ENCODE measurements at places on chromosomes 2 and 18.

DNA sequence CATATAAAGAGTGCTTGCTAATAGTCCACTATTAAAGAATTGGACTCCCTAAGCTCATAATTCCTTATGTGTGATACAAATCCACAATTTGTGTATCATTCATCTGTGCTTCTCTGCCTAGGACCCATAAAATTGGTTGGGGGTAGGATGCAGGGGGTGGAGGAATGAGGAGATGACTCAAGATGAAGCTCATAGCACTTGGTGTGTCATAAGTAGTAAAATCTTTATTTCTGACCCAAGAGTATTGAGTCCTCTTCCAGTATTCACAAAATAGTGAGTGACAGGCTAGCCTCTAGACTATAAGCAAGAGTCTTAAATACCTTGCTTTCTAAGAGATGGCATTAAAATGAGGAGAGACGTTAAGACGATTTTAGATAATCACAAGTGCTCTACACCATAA lies 390.9 kb upstream of the CDH19 start:
- no peak for DNase-seq

- DNase-seq: no peak
These were observed 65.1 kb upstream of the COL3A1 start for GRCh38 chr2:188909036-188909435.

GRCh38 chr2:36459725-36460137 lies 104.2 kb downstream of the CRIM1 start:
- no peak for DNase-seq

GRCh38 chr2:25586726-25587144 lies 86.6 kb downstream of the DTNB start:
- no peak for DNase-seq

DNA sequence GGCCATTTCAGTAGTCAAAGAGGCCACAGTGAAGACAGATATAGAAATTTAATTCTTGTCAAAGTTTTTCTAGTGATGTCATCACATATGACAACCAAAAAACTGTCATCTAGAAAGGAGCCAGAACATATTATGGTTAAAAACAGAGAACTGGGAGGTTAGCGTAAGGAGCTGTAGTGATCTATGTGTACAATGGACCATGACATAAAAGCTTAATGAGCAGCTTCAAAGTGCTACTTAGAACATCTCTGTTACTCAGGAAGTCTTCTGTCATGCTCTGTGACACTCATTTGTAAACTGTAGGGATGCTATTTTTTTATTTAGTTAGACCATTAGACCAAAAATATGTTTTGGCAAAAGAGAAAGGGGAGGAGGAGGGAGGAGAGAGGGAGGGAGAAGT lies 57.3 kb downstream of the CMPK2 start:
- DNase-seq: no peak

DNA sequence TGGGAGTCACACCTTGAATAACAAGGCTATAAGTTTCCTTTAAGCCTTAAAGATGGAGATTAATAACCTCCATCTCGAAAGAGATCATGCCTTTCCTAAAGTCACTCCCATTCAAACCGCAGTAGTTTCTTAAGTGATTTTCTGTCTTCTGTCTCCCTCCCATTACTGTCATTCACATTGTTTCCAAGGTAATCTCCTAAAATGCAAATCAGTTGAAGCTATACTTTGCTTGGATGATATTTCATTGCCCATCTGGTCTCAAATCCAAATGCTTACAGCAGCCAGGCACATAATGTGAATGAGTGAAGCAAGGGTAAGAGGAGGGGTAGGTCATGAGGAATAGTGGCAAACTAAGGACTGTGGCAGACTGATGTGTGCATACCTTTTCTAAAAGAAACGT lies 116.4 kb downstream of the CCDC141 start:
- DNase-seq: no peak

GRCh38 chr2:216903470-216903869 lies 43.6 kb upstream of the TNP1 start:
- DNase-seq: no peak

- no peak for DNase-seq
These were observed 37.9 kb upstream of the GBX2 start for GRCh38 chr2:236205867-236206645.

GRCh38 chr2:240983996-240984498 lies 14.4 kb upstream of the SNED1 start:
- no peak for DNase-seq

- DNase-seq: no peak
These were observed 411.6 kb downstream of the RND3 start for GRCh38 chr2:150075831-150076230.

DNA sequence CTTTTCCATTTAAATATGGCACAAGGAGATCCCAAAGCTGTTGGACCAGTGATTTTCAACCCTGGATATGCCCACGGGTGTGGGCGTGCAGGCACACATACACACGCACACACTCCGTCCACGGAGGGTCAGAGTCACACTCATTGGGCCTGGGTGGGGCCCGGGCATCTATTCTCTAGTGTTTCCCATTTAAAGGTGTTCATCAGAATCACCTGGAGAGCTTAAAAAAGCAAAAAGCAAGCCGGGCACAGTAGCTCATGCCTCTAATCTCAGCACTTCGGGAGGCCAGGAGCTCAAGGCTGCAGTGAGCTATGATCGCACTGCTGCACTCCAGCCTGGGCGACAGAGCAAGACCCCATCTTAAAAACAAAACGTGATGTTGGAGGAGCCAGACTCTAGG lies 329.0 kb downstream of the GBX2 start:
- no peak for DNase-seq

DNA sequence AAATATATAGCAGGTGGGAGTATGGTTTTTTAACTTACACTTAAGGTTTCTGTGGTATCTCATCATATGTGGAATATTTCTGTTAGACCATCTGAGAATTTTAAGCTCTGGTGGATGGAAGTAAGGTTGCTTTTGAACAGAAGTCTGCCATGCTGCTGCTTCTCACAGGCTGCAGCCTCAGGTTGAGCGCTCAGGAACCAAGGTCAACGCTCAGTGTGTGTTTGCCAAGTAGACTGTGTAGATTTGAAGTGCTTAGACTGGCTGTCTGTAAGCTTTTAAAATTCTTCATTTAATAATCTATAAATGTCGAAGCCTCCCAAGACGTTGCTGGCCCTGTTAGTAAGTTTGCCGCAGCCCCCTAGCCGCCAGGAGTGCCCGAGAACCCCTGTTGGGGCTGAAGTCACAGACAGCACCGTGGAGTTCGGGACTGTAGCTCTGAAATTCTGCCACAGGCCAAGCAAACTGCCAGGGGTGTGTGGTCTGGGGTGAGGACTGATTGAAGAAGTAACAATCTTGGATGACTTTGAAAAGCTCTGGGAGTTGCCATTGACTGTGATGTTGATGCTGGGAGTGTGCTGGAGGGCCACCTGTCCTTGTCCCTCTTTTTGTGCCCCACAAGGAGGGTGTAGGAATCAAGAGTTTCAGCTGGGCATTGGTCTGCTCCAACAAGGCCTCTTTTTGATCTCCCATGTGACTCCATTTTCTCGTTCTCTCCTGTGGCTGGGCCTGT lies 26.9 kb downstream of the INPP4A start:
- no peak for DNase-seq

- DNase-seq: no peak
These were observed 2.4 kb downstream of the MARS2 start for GRCh38 chr2:197707316-197708213.

GRCh38 chr2:242001853-242002252 lies 132.3 kb downstream of the RTP5 start:
- no peak for DNase-seq

- no peak for DNase-seq
These were observed 2.3 kb downstream of the ZC3H6 start for GRCh38 chr2:112277596-112278220.

DNA sequence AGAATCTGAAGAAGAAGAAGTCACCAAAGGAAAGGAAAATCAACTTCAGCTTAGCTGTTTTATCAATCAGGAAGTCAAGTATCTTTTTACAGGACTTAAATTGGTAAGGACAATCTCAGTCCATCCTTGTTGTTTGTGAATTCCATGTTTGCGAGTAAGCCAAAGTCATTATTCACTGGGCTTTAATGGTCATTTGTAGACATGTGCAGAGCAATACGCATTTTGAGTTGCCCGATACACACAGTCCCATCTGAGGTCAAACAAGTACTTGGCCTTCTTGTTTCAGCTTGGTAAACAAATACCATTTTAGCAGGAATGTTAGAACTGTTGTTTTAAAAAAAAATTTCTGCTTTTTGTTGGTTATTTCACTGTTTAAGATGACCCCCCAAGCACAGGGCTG lies 40.9 kb downstream of the USP14 start:
- no peak for DNase-seq

GRCh38 chr2:224183086-224183485 lies 144.0 kb upstream of the SERPINE2 start:
- no peak for DNase-seq

GRCh38 chr18:12628706-12629702 lies 28.9 kb downstream of the SPIRE1 start:
- no peak for DNase-seq

DNA sequence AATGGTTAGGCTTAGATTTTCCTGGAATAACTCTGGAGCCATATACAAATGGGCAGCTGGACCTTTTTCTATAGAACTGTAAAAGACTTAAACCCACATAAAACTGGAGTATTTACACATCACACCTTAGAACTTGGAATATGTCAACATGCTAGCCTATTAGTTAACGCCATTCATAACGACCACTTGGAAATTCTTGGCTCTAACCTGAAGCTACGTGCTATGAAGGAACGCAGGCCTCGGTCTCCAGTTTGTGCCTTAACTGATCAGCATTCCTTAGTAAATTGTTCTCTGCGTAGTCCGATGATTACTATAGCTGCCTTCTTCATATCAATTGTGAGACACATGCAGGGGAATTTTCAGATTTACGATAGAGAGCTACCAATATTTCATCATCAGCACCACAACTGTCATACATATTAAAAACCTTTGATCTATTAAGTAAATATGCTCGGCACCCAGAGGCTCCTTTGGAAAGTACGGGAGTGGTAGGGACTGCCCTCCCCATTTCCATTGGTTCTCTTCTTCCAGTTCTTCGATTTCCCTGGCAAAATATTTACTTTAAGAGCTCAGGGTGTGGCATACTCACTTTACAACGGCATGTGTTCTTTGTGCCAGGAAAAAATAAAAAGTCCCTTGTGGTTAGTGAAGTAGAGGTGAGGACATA lies 17.5 kb upstream of the CCL20 start:
- DNase-seq: no peak

DNA sequence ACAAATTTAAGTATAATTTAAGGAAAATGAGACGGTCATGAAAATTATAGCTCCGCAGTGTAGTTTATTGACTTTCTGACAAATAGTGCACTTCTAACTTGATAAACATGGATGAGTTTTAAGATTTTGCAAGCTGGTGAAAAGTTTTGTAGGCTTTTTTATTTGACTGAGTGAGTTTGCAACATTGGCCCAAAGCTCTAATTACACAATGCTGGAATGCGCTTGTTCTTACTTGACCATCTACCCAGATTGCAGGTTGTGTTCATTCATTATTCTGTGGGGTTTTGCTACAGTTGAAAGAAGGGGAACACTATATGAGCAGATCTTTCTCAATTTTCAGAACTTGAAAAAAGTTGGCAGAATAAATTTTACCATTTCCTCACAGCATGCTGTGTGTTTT lies 13.5 kb downstream of the SPOPL start:
- DNase-seq: no peak

DNA sequence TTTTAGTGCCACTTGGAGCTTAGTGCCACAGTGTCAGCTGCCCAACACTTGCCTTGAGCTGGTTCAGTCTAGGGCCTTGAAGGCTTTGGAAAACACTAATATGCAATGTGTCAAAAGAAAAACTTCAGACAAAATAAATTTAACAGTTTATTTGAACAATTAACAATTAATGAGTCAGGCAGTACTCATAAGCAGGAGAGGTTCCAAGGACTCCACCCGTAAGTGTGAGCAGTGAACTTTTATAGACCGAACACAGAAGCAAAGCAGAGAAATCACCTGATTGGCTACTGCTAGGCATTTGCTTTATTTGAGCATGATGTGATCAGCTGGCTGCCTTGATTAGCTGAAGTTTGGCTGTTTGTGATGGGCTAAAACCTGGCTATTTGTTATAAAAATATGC lies 49.5 kb upstream of the TBC1D8 start:
- DNase-seq: no peak

DNA sequence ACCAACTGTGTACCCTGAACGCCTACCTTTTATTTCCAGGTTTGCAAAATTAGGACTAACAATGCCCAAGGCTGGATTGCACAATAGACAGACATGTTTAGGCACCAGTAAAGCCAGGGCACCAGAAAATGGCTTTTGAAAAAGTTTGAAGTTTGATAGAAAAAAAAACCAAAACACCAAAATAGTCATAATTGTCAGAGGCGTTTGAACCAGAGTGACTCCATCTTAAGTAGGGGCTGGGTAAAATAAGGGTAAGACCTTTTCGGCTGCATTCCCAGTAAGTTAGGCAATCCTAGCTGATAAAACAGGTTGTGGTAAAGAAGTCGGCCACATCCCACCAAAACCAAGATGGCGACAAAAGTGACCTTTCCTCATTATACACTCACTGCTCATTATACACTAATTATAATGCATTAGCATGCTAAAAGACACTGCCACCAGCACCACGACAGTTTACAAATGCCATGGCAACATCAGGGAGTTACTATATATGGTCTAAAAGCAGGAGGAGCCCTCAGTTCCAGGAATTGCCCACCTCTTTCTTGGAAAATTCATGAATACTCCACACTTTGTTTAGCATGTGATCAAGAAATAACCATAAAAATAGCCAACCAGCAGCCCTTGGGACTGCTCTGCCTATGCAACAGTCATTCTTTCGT lies 105.1 kb upstream of the MSH2 start:
- no peak for DNase-seq

Data from left renal pelvis (tissue), 4 donors.